ENCODE measurements at places on chromosomes 11 and 22.

DNA sequence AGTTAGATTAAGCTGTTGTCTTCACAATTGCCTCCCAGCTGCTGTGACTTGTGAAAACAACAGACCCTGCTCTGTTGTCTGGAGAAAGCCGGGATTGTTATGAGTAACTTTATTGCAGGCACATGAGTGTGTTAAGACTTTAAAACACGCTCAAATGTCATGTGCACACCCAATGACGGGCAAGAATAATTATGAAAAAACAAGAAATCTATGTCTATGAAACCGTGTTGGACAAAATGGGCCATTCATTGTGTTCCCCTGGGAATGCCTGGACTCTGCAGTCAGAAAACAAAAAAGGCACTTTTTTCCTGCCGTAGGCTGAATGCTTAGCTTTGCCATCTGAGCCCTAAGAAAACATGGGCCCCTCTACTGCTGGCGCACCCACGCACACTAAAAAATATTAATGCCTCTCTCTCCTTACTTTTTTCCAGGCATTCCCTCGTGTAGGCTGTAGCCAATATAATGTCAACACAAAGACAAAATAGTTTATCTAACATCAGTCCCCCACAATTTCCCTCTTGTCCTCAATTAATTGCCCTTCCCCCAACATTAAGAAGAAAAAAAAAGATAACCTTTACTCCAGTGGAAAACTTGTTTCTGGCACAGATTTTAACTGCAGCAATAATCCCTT, 207.9 kb downstream of the SOX6 start:
- peak; percentile 44 for DNase-seq

DNA sequence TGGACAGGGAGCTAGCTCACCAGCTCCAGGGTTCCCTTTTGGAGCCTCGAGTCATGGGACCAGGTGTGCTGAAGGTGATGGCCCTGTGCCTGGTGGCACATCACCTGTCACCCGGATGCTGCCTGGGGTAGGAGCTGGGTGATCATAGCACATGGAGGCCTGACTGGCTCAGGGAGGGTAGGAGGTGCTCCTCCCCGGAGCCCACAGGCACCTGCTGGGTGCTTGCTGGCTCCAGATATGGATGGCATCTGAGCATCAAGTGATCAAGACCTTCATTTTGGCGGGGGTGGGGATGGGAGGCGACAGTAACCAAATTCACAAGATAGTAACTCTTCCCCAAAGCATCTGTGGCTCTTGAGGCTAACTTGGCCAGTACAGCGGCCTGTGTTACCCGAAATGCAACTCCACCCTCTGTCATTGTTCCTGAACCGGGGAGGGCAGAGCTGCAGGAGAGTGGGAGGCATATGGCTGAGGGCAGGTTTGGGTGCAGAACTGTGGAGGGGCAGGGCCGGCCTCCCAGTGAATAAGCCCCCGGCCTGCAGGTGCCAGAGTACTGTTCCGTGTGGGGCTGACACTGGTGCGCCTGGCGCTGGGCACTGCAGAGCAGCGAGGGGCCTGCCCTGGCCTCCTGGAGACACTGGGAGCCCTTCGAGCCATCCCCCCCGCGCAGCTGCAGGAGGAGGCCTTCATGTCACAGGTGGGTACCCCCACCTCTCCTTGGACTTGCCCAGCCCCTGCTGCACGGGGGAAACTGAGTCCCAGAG, 4.7 kb downstream of the TBC1D10C start:
- DNase-seq = no peak

DNA sequence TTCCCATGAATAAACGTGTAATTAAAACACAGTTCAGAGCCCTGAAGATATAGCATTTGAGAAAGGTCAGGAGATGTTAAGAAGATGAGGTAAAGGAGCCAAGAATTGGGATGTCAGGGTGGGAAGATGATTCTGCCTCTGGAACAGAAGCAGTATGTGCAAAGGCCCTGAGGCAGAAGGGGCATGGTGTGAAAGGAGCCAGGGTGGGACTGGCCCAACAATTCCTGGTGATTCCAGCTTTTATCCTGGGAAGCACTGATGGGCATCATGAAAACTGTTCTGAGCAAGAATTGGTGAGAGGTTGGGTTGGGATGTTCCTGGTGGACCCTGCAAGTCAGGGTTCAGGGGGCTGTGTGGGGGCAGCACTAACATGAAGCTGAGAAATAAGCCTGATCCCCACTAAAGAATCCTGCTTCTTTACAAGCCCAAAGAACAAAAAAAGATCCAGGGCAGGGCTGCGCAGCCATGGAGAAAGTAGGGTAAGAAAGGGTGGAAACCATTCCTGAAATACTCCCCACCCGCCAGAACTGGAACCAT, 2.5 kb upstream of the FXYD6 start:
- peak; percentile 12 for DNase-seq

GRCh38 chr11:73257342-73258103, 14.6 kb upstream of the P2RY6 start:
- DNase-seq = peak; percentile 35

DNA sequence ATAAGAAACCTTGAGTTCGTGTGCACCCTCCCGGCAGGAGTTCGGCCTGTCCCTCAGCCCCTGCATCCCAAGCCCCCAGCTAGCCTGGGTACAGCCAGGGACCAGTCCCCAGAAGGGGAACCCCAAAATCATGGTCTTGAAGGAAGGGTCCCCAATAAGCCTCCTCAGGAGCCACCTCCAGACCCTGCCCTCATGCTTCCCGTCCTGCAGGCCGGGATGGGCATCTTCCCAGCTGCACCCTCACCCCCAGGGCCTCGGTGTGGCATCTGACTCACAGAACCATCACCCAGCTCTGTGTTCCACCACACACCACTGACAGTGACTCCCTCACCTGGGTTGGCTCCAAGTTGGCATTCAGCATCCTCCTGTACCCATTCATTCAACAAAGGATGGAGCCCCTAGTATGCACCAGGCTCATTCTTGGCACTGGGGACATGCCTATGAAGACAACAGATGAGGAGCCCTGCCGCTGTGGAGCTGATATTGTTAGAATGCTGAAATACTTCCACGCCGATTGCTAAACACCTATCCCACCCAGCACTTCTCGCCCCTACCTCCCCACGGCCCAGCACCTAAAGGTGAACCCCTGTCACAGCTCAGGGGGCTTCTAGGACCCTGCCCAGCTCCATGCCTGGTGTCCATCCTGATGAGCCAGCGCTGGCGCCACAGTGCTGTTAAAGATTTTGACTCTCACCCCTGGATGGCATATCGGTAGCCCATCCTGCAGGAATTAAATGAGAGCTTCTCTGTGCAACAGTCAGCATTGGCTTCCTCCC, 77.8 kb downstream of the BUD13 start:
- DNase-seq = no peak

- no peak for DNase-seq
Observed at GRCh38 chr22:17115945-17116565, 5.1 kb downstream of the TMEM121B start.

DNA sequence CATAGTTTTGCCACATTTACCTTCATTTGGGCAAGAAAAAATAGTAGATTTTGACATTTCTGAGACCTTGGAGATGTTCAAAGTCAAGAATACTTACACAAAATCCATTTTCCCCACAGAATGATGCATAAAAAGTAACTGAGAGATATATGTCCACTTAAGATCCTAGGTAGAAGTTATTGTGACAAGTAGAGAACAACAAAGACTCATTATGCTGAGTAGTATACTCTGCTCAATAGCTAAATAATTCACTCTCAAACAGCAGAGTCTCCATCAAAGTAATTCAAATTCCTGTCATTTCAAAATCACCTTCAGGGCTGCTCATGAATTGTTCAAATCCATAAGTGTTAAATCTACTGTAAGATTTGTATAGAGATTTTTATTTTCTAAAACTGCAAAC, 35.3 kb downstream of the IMMP1L start:
- DNase-seq = no peak

- no peak for DNase-seq
Observed at GRCh38 chr11:69732910-69733309, 29.1 kb upstream of the FGF19 start.

- DNase-seq = no peak
Observed at GRCh38 chr11:8959546-8960166, 4.6 kb downstream of the TMEM9B start.

GRCh38 chr11:94179696-94180095, 51.1 kb downstream of the PANX1 start:
- no peak for DNase-seq

GRCh38 chr11:11478687-11479086, 125.6 kb upstream of the CSNK2A3 start:
- no peak for DNase-seq

GRCh38 chr11:95154514-95154913, 64.9 kb downstream of the ENDOD1 start:
- DNase-seq = no peak

DNA sequence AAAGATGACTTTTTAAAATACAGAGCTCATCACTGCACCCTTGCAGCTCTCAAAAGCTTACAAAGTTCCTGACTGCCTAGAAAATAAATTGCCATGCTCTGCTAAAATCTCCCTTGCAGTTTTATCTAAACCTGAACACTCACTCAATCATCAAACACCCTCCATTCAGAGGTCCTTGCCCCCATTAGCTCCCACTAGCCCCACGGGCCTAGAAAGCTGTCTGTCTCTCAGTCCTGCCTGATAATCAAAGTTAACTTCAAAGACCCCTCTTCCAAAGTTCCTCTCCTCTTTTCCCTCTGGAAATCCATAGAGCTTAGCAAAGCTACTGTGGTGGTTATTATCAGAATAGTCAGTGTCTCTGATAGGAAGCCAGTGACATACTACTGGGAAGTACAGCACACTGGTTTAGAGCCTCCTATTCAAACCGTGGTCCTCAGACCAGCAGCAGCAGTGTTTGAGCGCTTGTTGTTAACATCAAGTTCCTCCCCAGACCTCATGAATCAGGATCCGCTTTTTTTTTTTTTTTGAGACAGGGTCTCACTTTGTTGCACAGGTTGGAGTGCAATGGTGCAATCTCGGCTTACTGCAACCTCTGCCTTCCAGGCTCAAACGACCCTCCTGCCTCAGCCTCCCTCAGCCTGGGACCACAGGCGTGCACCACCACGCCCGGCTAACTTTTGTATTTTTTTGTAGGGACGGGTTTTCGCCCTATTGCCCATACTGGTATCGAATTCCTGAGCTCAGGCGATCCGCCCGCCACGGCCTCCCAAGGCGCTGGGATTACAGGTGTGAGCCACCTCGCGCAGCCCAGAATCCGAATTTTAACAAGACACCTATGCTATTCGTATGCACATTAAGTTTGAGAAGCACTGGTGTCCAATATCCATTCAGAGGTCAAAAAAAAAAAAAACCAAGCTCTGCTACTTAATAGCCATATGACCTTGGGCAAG, 1.2 kb downstream of the NDUFC2 start:
- DNase-seq = no peak

DNA sequence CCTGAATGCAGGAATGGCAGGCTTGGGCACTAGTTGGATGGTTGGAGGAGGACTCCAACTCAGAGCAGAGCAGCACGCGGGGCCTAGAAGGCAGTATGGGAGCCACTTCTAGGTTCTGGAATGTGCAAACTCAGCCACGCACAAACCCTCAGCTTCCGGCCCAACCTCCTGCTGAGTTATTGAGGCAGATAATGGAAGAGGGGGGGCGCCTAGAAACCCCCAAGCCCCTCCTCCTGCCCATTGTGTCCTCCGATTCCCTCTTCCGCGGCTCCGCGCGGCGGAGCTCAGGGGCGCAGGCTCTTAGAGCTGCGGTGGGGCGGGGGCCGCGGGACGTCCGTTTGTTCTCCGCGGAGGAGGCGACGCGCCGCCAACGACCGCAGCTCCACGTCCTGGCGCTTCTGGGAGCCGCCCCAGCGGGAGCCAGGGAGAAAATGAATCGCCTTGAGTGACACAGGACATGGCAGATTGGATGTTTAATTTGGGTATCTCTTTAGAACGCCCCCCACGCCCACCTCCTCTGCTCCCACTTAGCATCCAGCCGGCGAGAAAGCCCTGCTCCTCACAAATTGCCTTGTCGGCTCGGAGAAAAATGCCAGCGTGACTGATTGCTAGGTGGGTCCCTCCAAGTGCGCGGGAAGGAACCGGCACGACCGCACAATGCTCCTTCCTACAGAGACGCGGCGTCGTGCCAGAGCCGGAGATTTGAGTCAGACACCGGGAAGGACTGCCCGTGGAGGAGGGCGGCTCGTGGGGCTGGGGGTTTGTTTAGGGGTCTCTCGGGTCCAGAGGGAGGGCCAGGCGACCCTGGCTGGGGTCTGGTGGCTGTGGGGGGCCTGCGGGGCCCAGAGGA, 144.6 kb downstream of the NECTIN1 start:
- DNase-seq = peak; percentile 66

GRCh38 chr11:58125469-58125868, at the start of gene OR9I1:
Gene OR9I1 (minus strand): TSS chr11:58125530. CDS start chr11:58119444, 6,086 bp downstream.
- DNase-seq = no peak

DNA sequence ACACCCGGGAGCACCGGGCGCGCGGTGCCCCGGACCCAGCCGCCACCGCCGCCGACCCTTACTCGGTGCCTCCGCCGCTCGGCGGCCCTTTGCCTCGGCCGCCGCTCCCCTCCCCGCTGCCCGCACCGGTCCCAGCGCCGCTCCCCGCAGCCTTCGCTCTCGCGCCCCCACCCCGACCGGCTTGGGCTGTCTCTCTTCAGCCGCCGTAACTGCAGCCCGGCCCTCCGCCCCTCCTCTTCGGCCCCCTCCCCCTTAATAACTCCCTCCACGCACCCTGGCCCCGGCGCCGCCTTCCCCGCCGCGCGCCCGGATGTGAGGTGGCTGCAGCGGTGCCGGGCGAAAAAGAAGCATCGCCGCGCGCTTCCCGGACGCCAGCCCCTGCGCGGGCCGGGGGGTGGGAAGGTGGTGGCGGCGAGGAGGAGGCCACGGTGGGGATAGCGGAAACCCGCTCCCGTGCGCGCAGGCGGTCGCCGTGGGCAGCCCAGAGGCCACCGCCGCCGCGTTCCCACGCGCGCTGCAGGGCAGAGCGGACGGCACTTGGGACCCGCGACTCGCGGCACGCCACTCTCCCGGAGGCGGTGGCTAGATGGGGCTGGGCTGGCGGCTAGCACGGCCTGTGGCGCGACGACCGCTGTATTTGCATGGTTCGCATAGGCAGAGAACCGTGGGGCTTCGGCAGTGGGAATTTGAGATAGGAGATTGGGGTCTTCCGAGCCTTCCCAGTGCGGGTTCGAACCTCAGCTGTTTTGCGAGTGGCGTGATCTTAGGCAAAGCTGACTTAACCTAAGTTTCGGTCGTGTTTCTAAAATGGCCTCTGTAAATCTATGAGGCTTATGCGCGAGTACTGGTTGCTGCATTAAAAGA, at the start of gene EIF4ENIF1:
EIF4ENIF1 (minus strand) TSS at position 211 of the 864 bp plus-strand sequence. CDS start 1,124 bp downstream, outside the sequence.
- peak; percentile 95 for DNase-seq

GRCh38 chr11:35629914-35630313, 11.7 kb downstream of the FJX1 start:
- no peak for DNase-seq

DNA sequence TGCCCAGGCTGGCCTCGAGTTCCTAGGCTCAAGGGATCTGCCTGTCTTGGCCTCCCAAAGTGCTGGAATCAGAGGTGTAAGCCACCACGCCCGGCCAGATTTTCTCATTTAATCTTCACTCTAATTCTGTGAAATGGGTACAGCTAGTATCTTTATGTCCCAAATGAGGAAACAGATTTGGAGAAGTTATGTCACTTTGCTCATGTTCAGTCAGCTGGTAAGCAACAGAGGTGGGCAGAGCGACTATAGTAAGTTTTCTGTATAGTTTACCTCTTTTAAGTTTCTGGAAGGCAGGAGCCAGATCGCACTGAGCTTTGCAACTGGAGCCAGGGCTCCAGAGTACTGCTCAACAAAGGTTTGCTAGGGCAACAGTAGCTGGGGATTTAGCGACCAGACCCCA, 33.2 kb downstream of the RCOR2 start:
- no peak for DNase-seq

All from right forelimb (tissue), 1 donor.